ENCODE measurements at places on chromosomes 2 and 18.
A peak's percentile ranks its signal among the peaks of the same experiment; 100 is the strongest.

- no peak for DNase-seq
Observed at GRCh38 chr18:43341014-43341413, 63.7 kb upstream of the SYT4 start.

- DNase-seq: no peak
Observed at GRCh38 chr2:200127848-200128247, 172.5 kb downstream of the MAIP1 start.

DNA sequence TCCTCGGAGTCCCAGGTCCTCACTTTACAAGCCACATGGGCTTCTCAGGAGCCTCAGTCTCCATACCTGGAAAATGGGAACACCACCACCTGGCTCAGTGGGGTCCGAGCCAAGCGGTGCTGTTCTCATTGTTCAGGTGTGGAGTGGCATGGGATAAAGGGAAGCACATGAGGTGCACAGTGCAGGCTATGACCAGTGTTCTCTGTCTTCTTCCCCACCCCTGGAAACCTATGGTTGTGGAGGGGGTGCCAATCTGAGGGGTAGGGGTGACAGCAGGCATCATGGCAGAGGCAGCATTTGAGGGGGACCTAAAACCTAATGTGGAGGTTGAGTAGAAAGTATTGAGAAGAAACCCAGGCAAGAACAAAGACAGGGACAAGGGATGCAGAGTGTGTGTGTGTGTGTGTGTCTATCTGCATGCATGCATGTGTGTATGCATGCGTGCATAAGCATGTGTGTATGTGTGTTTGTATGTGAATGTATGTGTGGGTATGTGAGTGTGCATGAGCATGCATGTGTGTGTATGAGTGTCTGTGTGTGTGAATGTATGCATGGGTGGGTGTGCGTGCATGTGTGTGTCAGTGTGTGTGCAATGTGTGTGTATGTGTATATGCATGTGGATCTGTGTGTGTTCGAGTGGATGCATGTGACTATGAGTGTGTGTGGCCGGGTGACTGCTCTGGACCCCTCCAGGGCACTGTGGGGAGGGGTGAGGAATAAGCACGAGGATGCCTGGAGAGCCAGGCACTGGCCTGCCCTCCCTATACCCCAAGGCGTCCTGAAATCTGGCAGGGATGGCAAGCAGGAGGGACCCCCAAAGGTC is 4.0 kb downstream of the KIF1A start:
- no peak for DNase-seq

DNA sequence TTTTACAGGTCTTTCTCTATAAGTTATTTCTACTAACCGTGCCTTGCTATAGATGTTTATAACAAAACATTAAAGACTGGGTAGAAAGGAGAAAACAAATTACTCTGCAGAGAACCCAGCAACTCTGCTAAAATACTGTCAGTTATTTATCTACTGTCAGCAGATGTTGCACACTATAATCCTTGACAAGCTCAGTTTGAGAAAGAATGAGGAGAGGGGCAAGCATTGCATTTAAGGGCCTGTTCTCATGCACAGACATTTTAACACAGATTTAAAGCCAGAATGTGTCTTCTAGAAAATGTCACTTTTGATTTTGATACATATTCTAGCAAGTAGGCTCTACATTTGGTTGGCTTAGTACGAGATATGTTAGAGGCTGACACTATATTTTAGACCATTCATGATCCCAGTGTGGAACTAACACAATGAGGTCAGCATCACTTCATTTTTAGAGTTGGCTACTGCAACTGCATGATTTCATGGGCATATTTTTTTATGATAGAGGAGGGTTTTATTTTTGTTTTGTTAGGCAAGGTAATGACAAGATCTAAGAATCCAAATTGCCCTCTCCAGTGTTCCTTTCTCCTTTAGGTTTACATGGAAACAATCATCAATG is 516.4 kb downstream of the ZEB2 start:
- no peak for DNase-seq

DNA sequence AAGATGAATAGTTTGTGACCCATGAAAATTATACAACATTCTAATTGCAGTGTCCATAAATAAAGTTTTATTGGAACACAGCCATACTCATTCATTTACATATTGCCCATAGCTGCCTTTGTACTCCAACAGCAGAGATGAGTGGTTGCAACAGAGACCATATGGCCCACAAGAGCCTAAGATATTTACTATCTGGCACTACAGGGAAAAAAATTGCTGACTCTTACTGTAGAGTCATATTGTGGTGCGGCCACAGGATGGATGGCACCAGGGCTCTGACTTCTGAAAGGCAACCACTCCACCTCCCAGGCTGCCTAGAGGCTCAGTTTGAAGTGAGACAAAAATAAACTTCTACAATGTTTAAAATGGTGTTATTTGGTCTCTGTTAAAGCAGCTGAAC is 404.0 kb upstream of the ATP5MC3 start:
- no peak for DNase-seq

DNA sequence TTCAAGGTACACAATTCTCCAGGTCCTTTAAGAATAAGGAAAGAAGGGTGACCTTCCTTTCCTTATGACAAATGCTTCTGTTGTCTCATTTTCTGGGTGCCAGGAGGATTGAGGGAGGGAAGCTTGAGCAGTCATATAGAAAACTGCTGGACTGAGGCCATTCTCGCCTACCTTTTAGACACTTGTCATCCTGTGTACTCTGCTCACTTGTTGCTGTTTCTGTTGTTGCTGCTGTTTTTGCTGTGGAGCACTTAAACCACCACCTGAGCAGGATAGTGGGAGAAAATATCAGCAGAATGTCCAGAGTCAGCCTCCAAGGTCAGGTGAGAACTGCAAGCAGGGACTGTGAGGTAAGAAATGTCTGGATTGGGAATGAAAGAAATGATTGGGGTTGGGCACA is 2.8 kb downstream of the DNAJC5G start:
- no peak for DNase-seq

GRCh38 chr2:65991381-65992197 is 443.3 kb upstream of the MEIS1 start:
- peak; percentile 17 for DNase-seq

DNA sequence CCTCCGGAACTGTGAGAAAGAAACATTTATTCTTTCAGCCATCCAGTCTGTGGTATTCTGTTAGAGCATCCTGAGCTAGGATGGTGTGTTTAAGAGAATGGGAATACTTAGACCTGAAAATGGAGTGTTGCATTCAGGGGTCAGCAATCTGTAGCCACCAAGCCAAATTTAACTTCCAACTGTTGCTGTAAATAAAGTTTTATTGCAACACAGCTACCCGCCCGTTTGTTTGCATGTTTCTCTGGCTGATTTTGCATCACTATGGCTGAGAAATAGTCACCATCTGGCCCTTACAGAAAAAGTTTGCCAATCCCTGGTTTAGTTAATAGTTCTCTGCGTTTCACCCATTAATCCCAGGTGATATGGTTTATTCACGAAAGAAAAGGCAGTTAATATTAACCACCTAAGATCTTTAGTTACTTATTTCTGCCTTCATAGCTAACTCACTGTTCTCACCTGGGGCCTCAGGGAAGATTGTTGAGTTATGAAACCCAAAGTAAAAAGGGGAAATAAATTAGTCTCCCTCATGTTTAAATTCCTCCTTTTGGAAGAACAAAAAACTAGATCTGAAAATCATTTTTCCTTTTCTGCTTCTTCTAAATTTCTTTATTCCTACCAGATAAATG is 9.5 kb upstream of the CYS1 start:
- no peak for DNase-seq

- DNase-seq: no peak
Observed at GRCh38 chr2:207045531-207045930, 106.2 kb downstream of the CPO start.

- DNase-seq: no peak
Observed at GRCh38 chr18:74146756-74147155, 878 bp downstream of the FBXO15 start.

GRCh38 chr18:77784759-77785379 is 535.2 kb downstream of the GALR1 start:
- no peak for DNase-seq

DNA sequence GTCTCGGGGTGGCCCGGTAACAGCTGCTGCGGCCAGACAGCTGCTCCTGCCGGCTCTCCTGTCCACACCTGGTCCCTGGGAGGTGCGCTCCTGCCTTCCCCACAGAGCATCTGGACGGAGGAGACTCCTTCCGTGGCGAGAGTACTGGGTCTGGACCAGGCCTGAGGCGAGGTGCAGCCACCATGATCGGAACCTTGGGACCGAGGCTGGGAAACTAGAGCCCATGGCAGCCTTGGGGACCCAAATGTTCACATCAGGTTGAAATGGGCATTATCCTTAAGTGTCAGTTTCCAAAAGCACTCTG is 628 bp downstream of the GIGYF2 start:
- no peak for DNase-seq

DNA sequence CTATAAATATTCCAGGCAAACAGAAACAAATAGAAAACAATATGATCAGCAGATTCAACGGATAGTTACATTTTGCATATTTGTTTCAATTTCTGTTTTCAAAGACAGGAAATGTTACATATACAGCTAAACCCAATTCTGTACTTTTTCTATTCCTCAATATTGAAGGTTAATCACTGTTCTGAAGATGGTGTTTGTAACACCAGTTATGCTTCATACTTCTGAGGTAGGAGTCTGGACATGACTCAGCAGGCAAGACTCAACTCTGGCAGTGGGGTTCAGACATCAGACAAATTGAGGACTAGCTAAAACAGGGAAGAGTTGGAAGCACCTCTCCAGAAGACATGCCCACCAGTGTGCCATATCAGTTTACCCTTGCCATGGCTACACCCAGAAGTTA is 16.6 kb downstream of the SERPINB13 start:
- no peak for DNase-seq

GRCh38 chr2:135657806-135658582 is 83.7 kb upstream of the UBXN4 start:
- DNase-seq: no peak

DNA sequence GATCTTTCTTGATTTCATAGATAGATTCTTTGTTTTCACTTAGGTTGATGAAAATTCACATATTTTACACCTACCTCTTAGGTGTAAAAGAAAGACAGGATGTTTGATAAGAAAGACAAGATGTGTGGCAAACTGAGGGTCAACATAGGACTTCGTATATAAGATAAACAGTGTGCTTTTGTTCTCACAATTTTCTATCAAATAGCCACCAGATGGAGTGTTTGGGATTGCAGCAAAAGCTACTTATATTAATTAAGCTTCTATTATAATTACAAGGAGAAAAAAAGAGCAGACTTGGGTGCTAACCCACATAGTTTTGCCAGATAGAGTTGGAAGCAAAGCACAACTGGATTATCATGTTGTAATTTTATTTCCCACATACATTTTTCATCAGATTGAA is 232.9 kb downstream of the CDH7 start:
- no peak for DNase-seq
